D721Med (cell line): ENCODE measurements at places on chromosomes 6 and 20.

- DNase-seq, result no peak
Measured at GRCh38 chr6:30500421-30501355, 11.4 kb downstream of the HLA-E start.

- no peak for DNase-seq
Measured at GRCh38 chr20:7308163-7308562, 540.7 kb downstream of the BMP2 start.

DNA sequence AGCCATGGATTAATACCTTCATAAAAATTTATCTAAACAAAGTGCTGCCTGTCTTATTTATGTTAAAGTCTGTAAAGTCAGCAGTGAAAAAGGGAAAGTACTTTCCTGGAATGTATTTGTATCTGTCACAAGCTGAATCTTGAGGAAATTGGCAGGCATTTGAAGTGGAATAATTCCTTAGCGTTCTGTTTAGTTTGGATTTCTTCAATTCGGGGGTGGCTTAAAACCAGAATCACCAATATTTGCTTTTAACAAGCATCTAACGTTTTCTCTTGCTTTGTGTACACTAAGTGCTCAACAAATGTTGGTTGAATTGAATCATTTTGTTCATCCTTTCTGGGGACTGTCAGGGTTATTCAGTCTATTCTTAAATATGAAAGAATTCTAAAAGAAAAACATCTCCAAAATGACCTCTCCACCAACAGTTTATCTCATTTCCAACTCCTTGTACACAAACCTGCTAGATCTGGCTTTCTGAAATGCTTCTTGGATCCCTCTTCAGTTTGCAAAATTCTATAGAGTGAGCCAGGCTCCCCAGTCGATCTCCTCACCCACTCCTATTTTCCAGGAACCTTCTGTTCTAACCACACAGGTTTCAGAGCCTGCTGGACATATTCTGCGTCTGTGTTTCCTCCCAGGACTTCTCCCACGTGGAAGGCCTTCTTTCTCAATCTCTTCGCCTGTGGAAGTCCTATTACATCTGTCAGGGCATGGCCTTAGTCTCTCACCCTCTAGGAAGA lies 2.0 kb upstream of the NPEPL1 start:
- DNase-seq, result no peak

DNA sequence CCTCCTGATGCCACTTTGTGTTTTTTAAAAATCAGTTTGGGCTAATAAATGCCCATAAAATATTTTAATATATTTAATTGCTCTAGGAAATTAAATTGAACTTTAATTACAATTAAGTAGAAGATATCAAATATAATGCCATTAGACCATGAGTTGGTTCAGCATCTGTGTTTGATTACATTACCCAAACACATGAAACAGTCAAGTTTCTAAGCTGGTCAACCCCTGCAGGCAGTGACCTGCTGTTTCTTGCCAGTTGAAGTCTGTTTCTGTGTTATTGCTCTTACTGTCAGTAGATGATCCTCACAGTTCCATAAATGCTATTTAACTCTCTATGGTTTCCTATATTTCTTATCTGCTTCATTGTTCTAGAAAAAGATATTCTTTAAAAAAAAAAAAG lies 9.7 kb upstream of the TENT5A start:
- no peak for DNase-seq

- DNase-seq, result no peak
Measured at GRCh38 chr6:158648682-158649131, 1.1 kb upstream of the SYTL3 start.
